ENCODE measurements at places on chromosomes 1 and 21.

GRCh38 chr1:156289857-156290256, 5.6 kb downstream of the GLMP start:
- no peak for DNase-seq

GRCh38 chr1:207890136-207890738, 20.7 kb downstream of the CD34 start:
- no peak for DNase-seq

DNA sequence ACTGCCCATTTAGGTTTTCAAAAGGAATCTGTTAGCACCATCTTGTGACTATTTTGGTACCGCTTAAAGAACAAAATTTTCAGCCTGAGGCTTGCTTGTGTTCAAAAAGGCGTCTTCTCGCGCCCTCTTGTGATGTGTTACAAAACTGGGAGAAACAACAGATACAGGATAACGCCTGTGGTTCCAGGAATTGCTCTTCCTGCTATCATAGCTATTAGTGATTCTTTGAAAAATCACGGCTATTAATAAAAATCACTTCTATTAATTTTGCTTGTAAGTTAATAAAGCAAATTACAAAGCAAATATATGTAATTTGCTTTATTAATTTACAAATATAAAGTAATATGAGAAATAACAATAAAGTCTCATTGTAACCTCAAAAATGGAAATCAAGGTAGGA, 82.2 kb upstream of the ABCD3 start:
- DNase-seq: no peak

DNA sequence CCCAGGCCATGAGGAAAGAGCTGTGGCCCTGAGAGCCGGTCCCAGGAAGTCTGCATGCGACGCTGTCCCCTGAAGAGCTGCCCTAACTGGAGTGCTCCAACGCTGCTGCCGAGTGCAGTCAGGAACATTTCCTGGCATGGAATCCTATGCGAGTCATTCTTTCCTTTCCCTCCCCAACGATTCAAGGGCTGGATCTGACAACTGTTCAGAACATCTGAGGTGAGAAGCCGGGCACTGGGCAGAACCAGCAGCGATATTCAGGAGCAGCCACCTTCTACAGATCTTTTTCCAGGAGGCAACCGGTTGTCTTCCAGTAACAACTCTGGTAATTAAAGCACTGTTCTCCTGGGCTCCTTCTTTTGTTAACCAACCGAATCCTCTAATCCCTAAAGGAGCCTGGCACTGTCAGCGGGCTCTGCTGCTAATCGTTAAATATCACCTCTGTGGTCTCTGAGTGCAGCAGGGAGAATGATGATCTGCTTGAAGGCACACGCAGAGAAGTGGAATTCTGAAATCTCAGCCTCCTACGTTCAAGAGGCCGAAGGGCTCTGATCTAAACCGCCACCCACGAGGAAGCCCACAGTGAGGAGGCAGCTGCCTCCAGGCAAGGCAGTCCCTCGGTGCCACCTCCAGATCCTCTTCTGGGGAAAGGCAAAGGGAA, 55.8 kb downstream of the SLC45A1 start:
- DNase-seq: no peak

DNA sequence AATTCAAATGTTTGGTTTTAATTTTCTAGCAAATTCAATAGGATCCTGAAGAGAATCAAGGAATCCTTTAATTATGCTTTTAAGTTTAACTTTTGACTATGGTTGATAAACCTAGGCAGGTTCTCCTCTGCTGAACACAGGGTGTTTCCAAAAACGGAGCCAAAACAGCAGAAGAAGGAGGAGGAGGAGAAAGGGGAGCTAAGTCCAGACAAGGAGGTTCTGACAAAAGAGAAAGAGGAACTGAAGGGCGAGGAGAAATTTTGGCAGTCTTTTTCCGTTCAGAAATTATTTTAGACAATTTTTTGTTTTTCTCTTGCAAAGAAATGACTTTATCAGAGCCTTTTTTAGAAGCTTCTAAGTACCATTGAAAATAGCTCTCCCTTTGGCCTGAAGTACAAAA, 33.2 kb upstream of the FNBP1L start:
- no peak for DNase-seq

GRCh38 chr1:214120191-214120590, 132.4 kb downstream of the PROX1 start:
- no peak for DNase-seq

DNA sequence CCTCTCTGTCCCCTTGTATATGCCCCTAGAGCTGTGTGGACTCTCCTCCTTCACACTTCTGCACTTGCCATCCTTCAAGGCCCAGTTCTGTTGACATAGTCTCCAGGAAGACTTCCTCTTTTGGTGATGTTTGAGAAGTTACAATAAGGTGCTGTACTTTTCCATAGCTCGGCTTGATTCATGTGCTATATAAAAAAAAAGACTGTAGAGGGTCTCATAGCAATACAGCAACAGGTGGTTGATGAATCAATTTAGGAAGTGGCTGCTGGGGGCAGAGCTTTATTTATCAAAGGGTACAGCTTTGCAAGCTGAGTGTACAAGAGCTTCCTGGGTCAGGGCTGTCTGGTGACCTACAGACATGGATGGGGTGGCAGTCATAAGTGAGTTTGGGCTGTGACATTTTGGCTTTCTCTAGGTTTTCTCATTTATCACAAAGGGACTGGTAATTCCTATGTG, 102.7 kb downstream of the RUNX1 start:
- DNase-seq: no peak

- DNase-seq: no peak
These were observed 13.8 kb downstream of the MIER1 start for GRCh38 chr1:66938613-66939012.

DNA sequence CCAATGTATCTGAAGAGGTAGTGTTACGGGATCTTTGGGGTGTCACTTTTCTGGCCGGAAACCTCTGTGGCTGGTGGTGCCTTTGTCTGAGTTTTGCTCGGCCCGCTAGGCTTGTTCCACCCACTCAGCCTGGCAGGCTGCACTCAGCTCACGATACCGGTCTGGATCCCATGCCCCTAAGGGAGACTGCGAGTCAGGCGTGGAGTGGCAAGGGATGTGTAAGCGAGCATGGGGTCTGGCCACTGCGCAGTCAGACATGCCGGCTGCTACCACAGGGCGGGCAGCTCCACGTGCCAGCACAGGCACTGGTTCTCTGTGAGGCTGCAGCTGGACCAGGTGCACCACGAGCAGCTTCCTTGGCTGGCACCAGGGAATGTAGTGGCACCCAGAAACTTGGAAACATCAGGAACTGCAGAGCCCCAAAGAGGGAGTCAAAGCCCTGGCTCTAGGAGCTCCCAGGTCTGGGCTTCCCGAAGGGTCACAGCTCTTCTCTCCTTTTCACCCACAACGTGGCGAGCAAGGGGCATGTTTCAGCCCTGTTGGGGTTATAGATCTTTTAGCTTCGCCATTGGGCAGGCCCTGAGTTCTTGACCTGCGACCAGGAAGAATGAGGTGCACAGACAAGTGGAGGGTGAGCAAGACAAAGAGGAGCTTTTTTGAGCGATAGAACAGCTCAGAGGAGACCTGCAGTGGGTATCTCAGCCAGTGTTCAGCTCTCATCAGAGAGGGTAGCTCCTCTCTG, 23.8 kb upstream of the LRRC8C start:
- DNase-seq: peak; percentile 64

DNA sequence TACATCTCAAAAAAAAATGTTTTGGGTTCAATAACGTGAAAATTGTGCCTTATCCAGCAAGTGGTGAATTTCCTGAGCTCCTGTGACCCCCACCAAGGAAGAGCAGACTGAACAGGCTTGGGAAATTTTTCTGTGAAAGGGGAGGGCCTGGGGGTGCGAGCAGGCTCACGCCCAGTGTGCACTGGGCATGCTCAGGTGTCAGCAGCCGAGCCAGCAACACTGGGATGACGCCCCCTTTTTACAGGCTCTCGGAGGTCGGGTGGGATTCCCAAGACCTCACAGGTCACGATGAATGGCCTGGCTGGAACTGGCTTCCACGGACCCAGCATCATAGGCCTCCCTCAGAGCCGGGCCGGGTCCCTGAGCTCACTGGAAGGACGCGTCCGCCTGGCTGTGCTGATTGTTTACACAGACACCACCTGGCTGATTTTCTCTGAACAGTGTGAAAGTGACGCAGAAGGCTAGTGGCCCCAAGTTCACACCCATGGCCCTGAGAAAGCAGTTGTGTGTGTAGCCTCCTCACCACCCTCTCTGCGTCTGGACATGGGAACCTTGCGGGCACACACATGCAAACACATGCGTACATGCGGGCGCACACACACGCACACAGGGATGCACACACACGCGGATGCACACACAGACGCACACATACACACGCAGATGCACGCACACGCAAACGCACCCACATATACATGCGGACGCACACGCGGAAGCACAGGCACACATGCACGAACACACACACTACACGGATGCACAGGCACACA, 9.2 kb downstream of the CSTB start:
- DNase-seq: no peak

DNA sequence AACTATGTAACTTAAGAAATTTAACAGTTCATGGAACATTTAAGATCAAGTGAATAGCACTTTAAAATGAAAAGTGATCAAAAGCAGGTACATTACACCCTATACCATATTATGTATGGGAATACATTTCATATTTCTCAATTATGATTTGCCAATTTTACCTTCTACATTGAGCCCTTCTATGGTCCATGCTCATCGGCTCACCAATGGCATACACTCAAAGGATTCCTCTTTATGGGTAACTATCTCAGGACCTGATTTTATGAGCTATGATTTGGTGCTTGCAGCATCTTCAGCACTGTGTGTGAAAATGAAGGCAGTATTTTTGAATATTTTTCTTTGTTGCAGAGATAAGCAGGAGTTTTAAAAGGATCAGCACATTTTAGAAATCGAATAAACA, 33.5 kb downstream of the FUBP1 start:
- DNase-seq: no peak

Data from CD4-positive, alpha-beta T cell treated with Interleukin-6 at 100 ng/mL for 8 hours (primary cell).